ENCODE measurements at places on chromosomes 2 and 18.

DNA sequence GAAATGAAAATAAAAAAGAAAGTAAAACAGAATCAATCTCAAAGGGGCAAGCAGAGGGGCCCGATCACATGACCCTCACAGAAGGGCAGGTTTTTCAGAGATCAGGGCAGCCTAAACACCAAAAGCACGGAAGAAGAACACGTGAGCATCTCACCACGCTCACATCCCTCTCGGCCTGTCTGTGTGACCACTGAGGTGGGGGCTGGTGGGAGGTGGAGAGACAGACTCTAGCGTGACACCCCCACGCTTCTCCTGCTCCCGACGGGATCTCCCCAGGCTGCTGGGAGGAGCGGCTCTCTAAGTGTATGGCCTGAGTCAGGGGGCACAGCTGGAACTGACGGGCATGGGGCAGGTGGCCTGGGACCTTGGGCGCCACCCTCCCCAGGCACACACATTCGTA lies 23.5 kb upstream of the MTERF4 start:
- no peak for DNase-seq

- no peak for DNase-seq
Observed at GRCh38 chr2:62740221-62740620, 34.7 kb downstream of the EHBP1 start.

GRCh38 chr2:196066291-196067087 lies 2.1 kb downstream of the DNAH7 start:
- DNase-seq, result no peak

DNA sequence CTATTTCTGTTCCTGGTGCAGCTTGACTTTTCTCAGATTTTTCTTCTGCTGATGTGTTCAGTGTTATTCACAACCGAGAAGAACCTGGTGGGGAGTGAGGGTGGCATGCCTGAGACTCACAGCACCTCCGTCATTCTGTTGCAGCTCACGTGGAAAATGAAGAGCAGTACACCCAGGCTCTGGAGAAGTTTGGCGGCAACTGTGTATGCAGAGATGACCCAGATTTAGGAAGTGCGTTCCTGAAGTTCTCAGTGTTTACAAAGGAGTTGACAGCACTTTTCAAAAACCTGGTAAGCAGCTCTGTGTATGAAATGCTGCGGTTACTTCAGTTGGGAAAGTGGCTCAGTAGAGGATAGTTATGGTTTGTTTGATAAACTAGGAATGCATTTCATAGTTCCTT lies 90.5 kb downstream of the ASAP2 start:
- no peak for DNase-seq

DNA sequence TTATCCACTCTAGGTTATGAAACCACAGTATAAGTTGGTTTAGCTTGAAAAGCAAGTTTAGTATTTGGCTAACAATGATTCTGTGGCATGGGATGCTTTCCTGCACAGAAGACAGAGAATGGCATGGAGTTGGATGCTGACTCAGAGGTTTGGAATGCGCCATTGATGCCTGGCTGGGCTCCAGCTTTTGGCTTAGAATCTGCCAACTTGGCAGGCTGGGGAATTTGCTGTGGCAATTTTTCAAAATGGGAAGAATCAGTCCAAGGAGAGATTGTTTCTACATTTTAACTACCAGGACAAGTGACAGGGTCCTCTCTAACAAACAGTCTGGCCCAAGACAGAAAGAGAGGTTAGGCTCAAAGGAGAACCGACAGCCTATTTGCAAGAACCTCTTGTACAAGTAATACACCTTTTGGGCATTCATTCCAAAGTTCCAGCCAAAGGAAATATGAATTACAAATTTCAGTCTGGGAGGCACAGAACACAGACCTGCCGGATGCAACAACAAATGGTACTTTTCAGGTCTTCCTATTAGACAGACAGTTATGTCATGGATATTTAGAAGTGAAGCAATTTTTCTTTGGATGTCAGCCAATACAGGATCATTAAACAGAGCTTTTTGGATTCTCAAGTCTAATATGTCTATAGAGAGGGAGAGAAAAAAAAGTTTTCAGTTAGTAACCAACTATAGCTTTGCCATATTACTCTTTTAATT lies 1027.7 kb downstream of the TMEM182 start:
- DNase-seq, result no peak

GRCh38 chr2:16871411-16871810 lies 205.8 kb upstream of the CYRIA start:
- no peak for DNase-seq

DNA sequence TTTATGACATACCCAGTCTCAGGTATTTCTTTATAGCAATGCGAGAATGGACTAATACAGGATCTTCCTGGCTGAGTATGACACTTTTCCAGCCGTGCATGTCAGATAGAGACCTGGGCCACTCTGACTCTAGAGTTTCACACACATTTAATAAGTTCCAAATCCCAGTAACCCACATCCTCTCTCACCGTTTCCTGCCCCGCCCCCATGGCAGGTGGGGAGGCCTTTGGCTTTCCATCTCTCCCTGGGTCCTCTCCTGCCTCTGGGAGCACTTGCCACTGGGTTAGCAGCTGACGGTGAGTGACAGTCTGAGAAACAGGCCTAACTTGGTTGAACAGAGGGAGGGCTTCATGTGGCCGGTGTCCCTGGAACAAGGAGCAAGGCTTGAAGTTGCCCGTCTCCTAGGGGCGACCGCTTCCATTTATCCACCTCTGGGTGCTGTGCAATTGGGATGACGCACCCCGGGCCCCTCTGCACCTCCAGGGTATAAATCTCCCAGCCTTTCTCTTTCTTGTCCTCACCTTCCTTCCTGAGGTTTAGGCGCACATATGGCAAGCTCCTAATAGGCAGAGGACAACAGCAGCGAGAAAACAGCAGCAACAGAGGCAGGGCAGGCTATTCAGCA lies 152.7 kb upstream of the HDAC4 start:
- DNase-seq, result no peak

- no peak for DNase-seq
Observed at GRCh38 chr18:23099621-23100020, 35.7 kb upstream of the CABLES1 start.

DNA sequence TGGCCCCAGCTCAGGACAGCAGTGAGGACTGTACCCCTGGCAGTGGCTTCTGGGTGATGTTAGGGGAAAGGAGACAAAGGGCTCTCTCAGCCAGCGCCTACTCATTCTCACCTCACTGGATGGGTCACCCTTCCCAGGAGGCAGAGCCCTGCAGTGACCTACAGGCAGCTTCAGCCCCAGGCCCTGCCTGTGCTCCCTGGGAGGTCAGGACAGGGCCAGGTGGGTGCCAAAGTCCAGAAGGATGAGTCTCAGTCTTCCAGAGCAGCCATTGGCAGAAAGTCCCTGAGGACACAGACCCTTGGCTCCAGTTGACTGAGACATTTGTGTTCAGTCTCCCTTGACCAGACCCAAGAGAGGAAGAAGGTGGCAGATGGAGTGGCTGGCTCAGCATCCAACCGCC lies 75.1 kb downstream of the TEX51 start:
- no peak for DNase-seq

GRCh38 chr2:168075446-168075845 lies 171.9 kb downstream of the STK39 start:
- no peak for DNase-seq

- peak; percentile 62 for DNase-seq
Observed at GRCh38 chr2:8607606-8608005, 74.2 kb upstream of the ID2 start.

DNA sequence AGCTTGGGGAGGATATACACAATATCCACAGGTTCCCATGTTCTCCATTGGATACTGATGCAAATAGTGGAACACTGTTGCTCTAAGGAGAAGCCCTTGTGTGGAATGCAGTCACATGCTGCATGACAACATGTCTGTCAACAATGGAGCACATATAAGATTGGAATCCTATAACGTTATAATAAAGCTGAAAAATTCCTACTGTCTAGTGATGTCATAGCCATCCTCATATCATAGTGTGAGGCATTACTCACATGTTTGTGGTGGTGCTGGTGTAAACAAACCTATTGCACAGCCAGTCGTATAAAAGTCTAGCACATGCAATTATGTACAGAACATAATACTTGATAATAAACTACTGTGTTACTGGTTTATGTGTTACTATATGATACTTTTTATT lies 394.7 kb downstream of the FBXO15 start:
- no peak for DNase-seq

DNA sequence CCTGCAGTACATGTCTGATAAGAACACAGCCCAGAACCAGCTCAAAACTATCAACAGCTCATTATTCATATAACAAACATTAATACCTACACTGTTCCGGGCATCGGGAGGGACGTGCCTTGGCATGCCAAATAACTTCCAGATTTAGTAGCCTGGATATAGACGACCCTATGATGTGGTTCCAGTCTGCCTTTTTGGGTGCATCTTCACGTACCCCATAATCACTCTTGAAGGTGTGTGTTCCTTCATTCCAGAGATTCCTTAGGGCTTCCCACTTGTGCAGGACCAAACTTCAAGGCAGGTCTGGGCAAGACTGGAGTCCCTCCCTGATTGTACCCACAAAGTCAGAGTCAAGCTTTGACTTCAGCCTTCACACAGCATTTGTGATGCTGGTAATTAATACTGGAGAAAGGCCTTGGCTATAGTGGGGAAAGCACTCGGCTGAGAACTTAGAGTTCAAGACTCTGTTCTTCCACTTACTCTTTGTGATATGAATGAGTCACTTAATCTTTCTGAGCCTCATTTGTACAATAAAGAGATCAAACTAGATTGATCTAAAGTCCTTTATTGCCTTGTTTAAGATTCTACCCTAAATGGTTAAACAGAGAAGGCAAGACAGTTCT lies 27.7 kb upstream of the SPATS2L start:
- no peak for DNase-seq

DNA sequence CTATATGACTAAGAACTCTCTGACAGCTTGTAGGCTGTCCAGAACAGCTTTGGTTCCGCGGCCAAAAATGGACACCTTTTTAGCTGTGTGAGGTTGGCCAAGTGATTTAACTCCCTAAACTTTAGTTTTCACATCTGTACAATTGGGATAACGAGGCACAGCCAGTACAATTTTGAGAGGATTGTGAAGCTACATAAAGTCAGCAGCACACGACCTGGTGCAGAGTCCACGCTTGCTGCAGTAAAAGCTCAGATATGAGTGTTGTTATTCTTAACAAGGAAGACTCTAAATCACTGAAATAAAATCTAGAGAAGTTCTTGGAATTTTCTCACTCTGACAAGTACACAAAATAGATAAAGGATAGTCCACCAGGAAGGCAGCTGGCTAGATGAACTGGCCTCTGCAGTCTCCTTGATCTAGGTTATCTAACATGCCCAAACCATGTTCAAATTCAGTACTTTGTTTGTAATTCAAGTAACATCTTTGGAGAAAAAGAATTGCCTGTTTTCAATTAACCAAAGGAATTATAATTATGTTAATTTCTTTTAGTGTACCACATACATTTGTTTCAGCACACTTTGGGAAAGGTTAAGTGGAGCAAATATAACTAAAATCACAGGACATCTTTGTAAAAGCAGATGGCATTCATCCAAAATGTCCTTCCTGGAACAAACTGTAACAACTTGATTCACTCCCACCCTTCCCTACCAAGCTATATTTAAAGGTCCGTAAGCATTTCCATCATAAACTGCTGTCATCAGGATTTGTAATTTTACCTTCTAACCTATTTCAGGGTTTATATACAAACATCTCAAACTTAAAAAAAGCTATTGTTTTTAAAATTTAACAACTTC lies 201.7 kb upstream of the STK17B start:
- no peak for DNase-seq

- DNase-seq, result peak; percentile 42
Observed at GRCh38 chr2:112582314-112582746, 2.1 kb upstream of the CHCHD5 start.

DNA sequence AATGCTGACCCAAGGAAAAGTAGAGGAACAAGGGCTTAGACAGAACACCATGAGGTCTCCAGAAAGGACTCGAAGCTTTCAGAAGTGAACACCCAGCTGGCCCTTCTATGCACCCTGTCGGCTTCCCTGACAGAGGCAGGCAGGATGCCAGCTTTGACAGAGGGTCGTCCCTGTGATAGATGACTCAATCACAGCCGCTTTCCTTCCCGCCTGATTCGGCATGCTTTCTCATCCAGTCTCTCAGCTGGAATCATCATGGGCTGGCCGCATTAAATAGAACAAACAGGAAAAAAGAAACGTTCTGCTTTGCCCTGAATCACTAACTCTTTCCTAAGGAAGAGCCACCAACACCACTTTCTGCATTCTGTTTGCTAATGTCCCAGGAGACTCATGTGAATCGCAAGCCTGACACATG lies 140.3 kb upstream of the RAB12 start:
- peak; percentile 11 for DNase-seq

- DNase-seq, result no peak
Observed at GRCh38 chr18:8763611-8764010, 58.3 kb downstream of the MTCL1 start.

DNA sequence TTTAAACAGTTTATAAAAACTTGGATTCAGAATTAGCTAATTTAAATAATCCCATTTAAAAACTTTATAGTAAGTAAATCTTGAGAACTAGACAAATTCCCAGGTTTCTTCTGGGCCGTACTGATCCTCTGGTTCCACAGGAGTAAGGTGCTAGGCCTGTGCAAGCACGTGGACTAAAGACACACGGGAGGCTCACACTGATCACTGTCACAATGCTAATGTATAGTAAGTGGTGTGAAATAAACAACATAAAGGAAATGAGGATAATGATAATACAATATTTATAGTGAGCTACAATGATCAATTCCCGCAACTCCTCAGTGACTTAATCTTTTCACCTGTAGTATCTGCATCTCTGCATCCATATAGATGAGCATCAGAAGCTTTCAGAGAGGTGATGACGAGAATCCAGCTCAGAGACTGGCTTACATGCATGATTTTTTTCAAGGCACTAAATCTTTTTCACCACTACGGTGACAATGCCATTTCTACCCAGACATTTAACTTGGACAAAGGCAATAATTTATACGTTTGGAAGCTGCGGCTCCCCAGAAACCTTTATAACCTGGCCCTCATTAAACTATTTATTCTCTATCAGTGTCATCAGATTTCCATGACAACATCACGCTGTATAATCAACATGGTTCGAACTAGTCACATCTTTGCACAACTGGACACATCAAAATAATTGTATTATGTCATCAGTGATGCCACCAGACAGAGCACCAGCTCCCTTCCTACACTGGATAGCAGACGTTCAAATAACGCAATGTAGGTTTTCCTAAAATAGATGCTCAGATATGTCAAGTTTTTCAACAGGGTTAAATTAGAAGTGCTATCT lies 196.2 kb downstream of the ZNF385B start:
- no peak for DNase-seq

DNA sequence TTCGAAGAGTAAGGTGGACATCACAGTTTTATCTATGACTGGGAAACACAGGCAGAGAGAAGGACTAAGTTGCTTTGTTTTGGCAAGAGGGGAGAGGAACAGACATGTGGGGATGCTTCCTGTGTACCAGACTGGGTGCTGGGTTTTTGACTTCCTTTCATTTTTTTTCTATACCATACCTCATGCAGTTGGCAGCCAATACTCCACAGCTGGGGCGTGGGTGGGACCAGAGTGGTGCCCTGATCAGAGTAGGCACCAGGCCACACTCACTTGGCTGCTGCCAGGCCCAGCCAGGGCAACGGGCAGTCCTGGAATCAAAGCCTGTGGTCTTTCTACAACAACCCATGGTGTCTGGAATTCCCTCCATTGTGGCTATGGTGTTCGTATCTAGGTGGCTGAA lies 45.2 kb downstream of the SH3RF3 start:
- DNase-seq, result no peak

- no peak for DNase-seq
Observed at GRCh38 chr18:58789876-58790240, 74.8 kb upstream of the ZNF532 start.

Measured in fibroblast of skin of left quadriceps (primary cell).